ENCODE measurements at places on chromosomes 7 and 10. TPM values are rescaled to one million over a fixed set of nuclear protein-coding genes. Genes with fewer than 3 reads are reported as not detected.

EPDR1 gene
- 66.3 TPM for total RNA-seq

UPK3B gene
- not detected for total RNA-seq

- peak; percentile 9 for DNase-seq
These were observed 77.0 kb upstream of the SEMA3A start for GRCh38 chr7:84271543-84271942.

DNA sequence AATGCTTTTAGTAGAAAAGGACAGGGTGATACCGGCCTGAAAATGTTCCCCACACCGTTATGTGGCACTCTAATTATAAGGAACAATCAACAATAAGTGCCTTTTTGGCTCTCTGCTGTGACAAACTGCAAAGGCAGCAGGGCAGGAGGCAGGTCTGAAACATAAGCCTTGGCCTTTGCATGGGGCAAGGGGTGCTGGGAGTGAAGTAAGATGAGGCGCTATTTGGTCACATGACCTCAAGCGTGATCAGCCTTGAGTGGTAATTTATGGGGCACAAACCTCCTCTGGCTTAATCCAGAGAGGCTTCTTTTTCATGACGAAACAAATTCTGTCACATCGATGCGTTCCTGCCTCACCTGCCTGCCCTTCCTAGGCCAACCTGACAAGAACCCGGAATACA lies 202.7 kb downstream of the TAX1BP1 start:
- DNase-seq: no peak

PLAC9 gene
- total RNA-seq: not detected

DNA sequence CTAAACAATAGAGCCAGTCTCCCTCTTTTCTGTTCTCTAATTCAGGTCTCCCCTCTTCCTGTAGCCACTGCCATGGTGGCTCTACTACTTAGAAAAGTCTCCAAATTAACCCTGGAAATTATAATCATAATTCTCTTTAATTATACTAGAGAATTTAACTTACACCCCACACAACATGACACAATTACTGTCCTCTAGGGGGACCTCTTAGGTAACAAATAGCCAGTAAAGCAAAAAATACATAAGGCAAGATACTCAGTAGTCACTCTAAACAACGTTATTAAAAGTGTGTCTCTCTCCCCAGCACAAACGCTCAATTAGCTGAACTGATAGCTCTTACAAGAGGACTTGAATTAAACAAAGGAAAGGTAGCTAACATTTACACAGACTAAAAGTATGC lies 44.3 kb upstream of the ZNF107 start:
- DNase-seq: no peak

DNA sequence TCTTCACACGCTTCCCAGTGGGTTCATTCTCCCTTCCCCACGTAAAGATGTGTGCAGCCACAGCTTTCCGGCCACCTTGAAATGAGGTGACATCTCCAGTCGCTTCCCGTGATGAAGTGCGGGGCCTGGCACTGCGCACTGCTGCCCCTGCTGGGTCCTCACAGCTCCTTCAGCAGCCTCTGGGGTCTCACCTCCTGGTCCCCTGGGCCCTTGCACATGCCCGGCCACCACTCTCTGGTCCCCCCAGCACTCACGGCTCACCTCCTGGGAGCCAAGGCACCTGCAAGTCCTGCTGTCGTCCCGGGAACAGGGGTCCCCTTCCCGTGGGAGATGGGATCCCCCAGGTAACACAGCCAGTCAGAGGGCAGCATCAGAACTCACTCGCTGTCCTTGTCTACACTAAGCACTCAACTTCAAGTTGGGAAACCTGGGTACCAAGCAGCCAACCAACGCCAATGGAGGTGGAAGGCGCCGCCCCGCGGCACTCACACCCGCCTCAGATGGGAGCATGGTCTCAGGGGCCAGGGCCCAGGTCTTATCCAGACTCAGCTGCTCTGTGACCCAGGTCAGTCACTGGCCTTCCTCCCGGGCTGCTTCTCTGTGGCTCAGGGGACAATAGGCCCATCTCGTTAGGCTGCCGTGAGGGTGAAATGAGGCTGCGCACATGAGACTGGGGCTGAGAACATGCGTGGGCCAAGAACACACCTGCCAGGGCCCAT lies 176.2 kb downstream of the PTPRN2 start:
- DNase-seq: no peak

UCMA gene
- total RNA-seq: not detected

TAF6 gene
- total RNA-seq: 60.7 TPM

DNA sequence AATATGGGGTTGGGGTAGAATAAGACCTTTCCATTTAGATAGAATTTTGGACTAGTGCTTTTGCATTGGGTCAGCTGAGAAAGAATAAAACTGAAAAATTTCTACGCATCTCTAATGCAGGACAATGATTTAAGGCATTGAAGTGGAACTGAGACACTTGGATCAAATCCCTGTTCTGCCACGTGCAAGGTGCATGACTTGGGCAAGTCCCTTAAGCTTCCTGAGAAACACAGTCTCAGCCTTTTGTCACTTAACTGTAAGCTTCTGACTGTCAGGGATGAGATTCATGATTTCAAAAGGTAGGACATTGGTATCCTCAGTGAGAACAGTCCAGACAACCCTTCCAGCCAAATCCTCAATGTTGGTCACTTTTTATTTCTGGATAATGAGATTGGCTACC lies 59.2 kb downstream of the ENTPD1 start:
- DNase-seq: no peak

- DNase-seq: no peak
These were observed 81.0 kb downstream of the SAMD9 start for GRCh38 chr7:93036807-93037206.

NPTX2 gene
- total RNA-seq: not detected

- no peak for DNase-seq
These were observed 48.5 kb upstream of the LEP start for GRCh38 chr7:128192497-128193142.

DYDC1 gene
- total RNA-seq: not detected

GPR141 gene
- not detected for total RNA-seq

SORCS1 gene
- not detected for total RNA-seq

- no peak for DNase-seq
These were observed 79.5 kb downstream of the FAM185A start for GRCh38 chr7:102828286-102828685.

DNA sequence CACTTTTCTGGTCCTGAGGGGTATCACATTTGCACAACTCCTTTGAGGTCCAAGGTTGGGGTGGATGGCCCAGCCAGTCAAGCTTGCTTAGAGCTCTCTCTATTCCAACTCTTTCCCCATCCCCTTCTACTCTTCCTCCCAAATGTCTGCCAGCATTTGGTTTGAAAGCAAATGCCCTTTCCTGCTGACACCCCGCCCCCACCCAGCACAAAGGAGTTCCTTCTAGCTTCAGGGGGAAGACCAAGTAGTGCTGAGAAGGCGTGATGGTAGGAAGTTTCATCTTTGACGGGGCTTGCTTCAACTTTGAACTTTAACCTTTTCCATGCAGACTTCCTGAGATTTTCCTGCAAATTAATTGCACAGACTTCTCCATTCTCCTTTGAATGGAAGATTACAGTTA lies 137.5 kb upstream of the TCF7L2 start:
- peak; percentile 7 for DNase-seq

GRCh38 chr7:26592011-26592410 lies 272.4 kb downstream of the SKAP2 start:
- no peak for DNase-seq

PNLIPRP1 gene
- not detected for total RNA-seq

DNA sequence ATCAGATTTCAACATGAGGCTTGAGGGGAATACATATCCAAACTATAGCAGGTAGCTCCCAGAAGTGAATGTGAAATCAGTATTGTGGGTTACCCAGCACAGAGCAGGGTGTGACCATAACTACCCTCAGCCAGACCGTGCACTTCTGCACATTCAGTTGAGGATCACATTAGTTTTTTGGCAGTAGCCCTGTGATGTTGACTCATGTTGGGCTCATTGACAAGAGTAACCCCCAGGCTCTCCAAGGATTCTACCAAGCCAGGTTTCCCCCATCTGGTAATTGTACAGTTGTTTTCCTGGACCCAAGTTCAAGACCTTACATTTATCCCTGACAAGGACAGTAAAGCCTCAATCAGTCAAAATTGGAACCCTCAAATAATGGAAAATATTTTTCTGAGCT lies 11.7 kb upstream of the CPA4 start:
- peak; percentile 90 for DNase-seq

SMO gene
- total RNA-seq: 3.1 TPM

DNA sequence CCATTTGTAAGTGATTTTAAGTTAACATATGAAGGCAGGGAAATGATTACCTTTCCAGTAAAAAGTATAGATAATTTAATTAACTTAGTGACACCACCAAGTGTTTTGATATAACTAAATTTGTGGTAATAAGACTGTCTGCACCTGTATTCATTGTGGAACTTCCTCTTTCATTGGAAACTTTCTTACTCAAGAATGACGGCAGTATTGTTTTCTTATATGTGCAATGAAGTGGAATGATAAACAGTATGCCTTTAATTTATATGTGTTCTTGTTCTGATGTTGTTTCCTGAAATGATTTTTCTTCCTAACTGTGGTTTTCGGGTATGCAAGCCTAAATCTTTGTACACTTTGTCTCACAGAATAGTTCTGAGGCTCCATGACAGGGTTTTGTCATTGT lies 46.4 kb downstream of the CASD1 start:
- DNase-seq: no peak

OGDHL gene
- total RNA-seq: 3.0 TPM

RHOBTB1 gene
- 5.5 TPM for total RNA-seq

GRCh38 chr10:36496758-36497157 lies 628.6 kb upstream of the ANKRD30A start:
- DNase-seq: no peak

- no peak for DNase-seq
These were observed 349.3 kb upstream of the SEMA3D start for GRCh38 chr7:85535974-85536729.

FOXI2 gene
- not detected for total RNA-seq

DNA sequence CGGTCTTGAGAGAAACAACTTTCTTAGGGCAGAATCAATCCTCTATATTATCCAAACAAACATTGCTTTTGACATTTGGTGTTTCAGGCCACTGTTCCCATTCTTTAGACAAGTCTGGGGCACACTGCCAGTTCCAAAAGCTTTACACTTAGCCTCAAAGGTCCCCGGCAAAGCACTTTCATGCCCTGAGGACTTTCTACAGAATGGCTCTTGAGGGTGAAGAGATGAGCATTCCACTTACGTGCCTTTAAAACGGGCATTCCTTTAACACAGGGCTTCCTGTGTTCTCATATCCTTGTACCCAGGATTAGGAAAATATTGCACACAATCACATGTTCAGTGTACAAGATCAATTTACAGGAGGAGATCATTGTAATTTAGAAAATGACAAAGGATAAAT lies 13.1 kb upstream of the TMEM213 start:
- DNase-seq: peak; percentile 84

All from M059J (cell line).